ENCODE measurements at places on chromosomes 2 and 18.
A peak's percentile ranks its signal among the peaks of the same experiment; 100 is the strongest.

GRCh38 chr2:220963930-220964329 is 608.2 kb downstream of the EPHA4 start:
- H3K27ac ChIP-seq: no peak overlapping the region
- H3K27me3 ChIP-seq: no peaks in the 10 kb centered on the region
- no peaks in the 10 kb centered on the region for H3K4me1 ChIP-seq
- no peaks in the 10 kb centered on the region for H3K36me3 ChIP-seq
- no peak for DNase-seq

DNA sequence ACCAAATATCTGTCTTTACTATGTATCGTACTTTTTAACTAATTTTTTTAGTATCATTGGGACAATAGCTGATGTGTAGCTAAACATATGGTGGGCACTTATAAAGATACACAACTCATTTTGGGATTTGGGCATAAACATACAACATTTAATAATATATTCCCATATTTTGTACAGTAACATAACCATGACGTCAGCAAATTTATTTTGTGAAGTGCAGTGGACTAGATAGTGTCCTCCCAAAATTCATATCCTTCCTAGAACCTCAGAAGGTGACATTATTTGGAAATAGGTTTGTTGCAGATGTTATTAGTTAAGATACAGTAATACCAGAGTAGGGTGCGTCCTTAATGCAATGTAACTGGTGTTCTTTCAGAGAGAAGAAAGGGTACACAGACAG is 356.7 kb downstream of the CDH7 start:
- H3K4me3 ChIP-seq: no peak overlapping the region
- no peaks in the 10 kb centered on the region for H3K4me1 ChIP-seq
- no peaks in the 10 kb centered on the region for H3K36me3 ChIP-seq
- H3K27me3 ChIP-seq: no peaks in the 10 kb centered on the region
- no peak overlapping the region for H3K27ac ChIP-seq

DNA sequence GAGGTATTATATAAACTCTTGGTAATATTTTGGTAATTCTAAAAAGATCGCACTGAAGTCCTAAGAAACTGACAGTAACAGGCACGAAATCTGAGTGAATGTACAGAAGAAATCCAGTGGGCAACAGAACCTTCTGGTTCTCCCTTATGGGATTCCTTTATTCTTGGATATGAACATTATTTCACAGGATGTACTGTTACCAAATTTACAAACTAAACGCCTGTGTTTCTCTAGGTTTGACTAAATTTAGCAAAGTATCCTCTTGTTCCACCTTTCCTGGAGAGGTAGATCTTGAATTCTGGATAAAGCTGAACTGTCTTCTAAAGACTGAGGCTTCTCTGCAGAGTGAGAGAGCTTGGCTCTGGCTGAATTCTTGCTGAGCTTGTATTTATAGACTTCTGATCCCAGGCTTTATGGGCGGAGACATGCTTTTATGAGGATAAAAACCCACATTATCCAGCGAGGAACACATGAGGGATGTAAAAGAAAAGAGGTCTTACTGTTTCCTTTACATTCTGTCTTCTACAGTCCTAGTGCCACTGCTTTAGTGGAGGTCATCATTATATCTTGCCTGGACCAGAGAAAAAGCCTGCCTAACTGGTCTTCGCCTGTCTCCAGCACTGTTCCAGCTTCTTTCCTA is 220.8 kb downstream of the CDH2 start:
- no peak for DNase-seq
- H3K27me3 ChIP-seq: no peaks in the 10 kb centered on the region
- no peak overlapping the region for H3K27ac ChIP-seq
- no peaks in the 10 kb centered on the region for H3K4me1 ChIP-seq

- DNase-seq: no peak
- peak overlapping the region; percentile 98 for H3K27ac ChIP-seq
- no peaks in the 10 kb centered on the region for H3K27me3 ChIP-seq
- peak overlapping the region; percentile 49 for H3K4me3 ChIP-seq
- H3K4me1 ChIP-seq: peaks cover 60% of the 10 kb centered on the region
These were observed 454.5 kb downstream of the BCL11A start for GRCh38 chr2:60098996-60099395.

GRCh38 chr2:12778369-12778768 is 61.6 kb downstream of the TRIB2 start:
- H3K27ac ChIP-seq: no peak overlapping the region
- no peaks in the 10 kb centered on the region for H3K36me3 ChIP-seq
- peaks cover 4% of the 10 kb centered on the region for H3K4me1 ChIP-seq
- no peak overlapping the region for H3K4me3 ChIP-seq
- no peak for DNase-seq

- H3K4me1 ChIP-seq: peaks cover 11% of the 10 kb centered on the region
- no peak overlapping the region for H3K4me3 ChIP-seq
- H3K27me3 ChIP-seq: no peaks in the 10 kb centered on the region
These were observed 19.3 kb downstream of the TRABD2A start for GRCh38 chr2:84861539-84861938.

- no peaks in the 10 kb centered on the region for H3K27me3 ChIP-seq
- no peak overlapping the region for H3K27ac ChIP-seq
- no peak for DNase-seq
- no peak overlapping the region for H3K4me3 ChIP-seq
- H3K4me1 ChIP-seq: no peaks in the 10 kb centered on the region
- no peaks in the 10 kb centered on the region for H3K36me3 ChIP-seq
These were observed 231.3 kb downstream of the ZRANB3 start for GRCh38 chr2:135299658-135300244.

DNA sequence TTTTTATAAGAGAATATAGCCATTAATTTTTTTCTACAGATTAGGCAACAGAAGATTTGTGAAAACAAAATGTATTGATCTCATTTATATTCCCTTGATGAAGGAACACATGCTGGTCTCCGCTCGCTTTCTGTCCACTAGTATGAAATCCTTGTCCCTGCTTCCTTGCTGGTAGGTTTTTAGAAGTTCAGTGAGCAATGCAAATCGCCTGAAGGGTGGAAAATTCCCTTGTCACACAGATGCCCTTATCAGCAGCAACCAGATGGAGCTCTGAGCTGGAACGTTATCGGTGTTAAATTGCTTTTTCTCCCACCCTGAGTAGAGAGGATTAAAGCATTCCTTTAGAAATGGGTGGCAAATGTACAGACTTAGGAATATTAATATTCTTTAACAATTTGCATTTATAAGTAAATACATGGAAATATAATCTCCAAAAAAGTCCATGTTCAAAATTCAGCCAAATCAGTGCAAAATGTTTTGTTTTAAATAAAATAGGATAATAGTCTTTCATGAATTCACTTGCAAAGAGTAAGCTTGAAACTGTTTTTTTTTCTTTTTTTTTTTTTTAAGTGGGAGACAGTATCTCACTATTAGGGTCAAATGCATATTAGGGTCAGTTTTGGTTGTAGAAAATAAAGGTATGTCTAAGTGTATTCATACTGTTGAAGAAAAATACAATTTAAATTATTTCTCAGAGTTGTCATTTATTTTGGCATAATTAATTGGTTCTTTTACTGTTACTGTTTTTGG is 164.0 kb upstream of the MYO3B start:
- H3K36me3 ChIP-seq: peaks cover 7% of the 10 kb centered on the region
- H3K4me3 ChIP-seq: no peak overlapping the region
- no peak overlapping the region for H3K27ac ChIP-seq
- no peak for DNase-seq

DNA sequence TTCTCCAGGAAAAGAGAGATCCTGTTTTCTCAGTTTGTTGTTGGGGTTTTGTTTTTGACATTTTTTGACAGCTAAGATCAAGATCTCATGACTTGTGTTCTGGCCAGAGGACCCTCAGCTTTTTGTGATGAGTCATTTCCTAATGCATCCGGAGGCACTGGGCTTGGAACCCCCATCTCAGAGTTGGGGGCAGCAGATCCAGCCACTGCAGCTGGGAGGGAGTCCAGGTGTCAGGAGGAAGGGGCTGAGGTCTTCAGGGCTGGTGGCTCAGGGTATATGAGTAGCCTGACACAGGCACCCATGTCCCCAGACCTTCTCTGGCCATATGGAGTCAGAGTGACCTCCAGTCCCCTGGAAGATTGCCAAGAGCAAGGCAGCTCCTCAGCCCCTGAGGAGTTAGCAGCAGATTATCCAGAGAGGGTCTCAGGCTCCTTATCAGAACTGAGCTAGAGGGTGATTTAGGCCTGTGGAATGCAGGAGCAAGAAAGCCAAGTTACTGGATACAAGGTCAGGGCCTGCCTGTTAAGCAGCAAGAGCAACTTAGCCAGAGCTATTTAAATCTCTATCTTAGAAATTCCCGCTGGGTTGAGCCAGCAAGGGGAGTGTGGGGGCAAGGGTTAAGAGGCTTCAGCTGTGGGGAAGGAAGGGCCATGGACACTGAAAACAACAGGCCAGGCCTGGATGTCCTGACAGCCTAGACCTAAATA is 62.4 kb downstream of the TANC1 start:
- H3K27ac ChIP-seq: no peak overlapping the region
- no peak for DNase-seq
- H3K36me3 ChIP-seq: no peaks in the 10 kb centered on the region
- H3K4me1 ChIP-seq: no peaks in the 10 kb centered on the region
- H3K27me3 ChIP-seq: no peaks in the 10 kb centered on the region

DNA sequence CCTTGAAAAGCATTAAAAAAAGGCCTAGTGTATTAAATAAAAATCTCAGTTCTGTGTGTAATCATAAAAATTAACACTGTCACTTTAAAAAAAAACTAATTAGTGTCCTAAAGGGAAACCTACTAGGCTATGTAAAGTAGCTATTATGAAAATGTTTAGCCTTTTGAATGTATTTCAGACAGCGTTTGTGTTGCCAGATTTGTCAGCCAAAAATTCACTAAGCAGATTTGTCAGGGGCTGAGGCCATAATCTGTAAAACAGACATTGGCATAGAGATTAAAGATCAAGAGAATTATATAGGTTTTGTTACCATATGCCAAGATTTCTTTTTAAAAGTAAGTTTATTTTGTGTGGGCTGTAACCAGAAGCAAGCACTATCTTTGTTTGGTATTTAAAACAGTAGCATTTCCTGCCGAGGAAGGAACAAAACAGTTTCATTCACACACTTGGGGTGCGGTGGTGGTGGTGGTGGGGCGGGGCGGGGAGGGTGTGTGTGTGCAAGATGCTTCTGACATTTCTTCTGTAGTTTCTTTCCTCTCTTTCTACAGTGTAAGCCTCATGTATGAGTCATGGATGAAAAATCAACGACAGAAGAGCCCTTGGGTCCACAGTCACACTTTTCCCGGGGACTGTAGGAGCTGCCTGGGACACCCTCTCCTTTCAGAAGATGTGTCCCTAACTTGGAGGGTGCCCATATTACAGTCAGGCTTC is 328.5 kb upstream of the FANCL start:
- DNase-seq: peak; percentile 15
- no peaks in the 10 kb centered on the region for H3K27me3 ChIP-seq
- no peaks in the 10 kb centered on the region for H3K36me3 ChIP-seq
- no peak overlapping the region for H3K27ac ChIP-seq
- H3K4me3 ChIP-seq: no peak overlapping the region
- H3K4me1 ChIP-seq: no peaks in the 10 kb centered on the region

DNA sequence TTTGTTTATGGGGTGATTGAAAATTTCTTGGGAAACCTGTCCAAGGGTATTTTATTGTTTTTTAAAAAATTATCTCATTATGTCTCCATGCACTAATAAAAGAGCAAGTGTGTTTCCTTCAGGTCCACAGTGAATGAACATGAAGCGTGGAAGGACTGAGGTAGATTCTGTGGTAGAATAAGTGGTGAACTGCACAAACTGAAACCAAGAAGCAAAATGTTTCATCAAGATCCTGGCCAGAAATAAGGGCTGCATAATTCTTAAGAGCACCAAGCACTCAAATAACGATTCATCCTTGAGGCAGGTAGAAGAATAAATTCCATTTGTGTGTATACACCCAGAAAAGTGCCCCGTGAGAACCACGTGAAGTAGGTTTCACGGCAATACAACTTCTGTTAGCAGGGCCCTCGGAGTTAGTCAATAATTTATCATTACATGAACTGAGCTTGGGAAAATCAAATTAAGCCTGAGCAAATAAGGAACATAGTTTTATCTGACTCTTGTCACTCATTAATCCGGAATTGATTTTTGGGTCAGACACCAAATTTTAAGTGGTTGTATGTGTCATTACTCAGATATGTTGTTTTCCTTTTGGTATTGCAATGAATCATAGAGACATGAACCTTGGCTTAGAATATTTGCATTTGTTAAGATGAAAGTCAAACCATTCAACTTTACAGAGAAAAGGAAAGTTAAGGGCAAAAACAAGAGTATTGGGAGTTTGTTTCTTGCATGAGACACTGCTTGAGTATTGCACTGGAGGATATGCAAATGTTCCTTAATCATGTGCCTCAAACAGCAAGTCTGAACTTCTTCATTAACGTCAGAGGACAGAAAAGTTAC is 472.6 kb upstream of the NETO1 start:
- no peak overlapping the region for H3K4me3 ChIP-seq
- no peak for DNase-seq
- H3K4me1 ChIP-seq: no peaks in the 10 kb centered on the region
- no peak overlapping the region for H3K27ac ChIP-seq
- no peaks in the 10 kb centered on the region for H3K27me3 ChIP-seq

DNA sequence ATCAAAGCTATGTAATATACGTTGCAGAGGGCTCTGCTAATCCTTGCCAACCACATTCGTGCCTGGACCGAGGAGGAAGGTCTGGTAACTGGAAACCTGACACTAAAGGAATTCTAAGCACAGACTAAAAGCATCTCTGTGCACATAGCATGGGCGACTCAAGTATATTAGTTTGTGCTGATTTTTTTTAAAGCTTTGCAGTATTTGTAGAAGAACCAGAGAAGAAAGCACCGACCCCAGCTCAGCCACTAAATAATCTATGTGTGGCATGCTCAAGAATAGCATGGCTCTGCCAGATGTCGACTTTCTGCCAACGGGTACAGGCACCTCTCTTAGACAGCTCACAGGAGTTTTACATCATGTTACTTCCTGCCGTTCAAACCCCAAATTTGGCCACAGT is 73.2 kb upstream of the NRP2 start:
- DNase-seq: no peak
- peaks cover 2% of the 10 kb centered on the region for H3K27me3 ChIP-seq
- no peaks in the 10 kb centered on the region for H3K36me3 ChIP-seq

- H3K4me3 ChIP-seq: no peak overlapping the region
- DNase-seq: no peak
- H3K27me3 ChIP-seq: no peaks in the 10 kb centered on the region
- no peaks in the 10 kb centered on the region for H3K4me1 ChIP-seq
- H3K27ac ChIP-seq: no peak overlapping the region
These were observed 11.5 kb upstream of the BIN1 start for GRCh38 chr2:127118467-127118866.

All from thymus (tissue), 14 donors.